NCI-H2171 treated with DMSO at 0.1 percent for 48 hours (cell line): ENCODE measurements at places on chromosomes 7 and 10.

GRCh38 chr10:3264161-3264761 lies 91.7 kb upstream of the PITRM1 start:
- DNase-seq: no peak

DNA sequence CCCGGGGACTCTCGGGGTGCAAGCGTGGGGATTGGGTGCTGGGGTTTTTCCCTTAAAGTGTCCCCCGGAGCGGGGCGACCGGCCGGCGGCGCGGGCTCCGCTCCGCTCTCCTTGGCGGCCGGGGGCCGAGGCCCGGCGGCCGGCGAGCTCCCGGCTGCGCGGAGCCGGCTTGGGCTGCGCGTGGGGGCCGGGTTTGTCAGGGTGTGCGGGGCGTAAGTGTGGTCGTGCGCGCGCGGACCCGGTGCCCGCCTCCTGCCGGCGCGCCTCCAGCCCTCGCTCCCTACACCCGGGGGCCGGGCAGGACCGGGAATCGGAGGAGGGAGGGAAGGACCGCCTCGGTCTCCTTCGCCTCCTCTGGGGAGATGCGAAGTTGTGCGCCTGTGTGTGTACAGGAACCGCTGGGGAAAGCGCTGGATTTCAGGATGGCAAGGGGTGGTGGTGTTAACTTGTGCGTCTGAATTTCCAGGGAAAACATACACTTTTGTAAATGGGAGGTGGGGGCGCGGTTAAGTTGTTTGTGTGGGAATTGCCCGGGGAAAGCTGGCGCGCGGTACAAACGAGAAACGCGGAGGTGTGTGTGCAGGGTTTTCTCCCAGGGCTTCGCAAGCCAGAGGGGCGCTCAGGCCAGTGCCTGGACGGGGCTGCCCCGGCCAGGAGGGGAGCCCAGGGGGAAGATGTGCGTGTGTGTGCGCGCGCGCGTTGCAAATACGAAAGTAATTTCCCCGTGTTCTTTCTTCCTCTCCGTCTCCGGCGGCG lies 737 bp downstream of the ZMIZ1 start:
- DNase-seq: peak; percentile 6

DNA sequence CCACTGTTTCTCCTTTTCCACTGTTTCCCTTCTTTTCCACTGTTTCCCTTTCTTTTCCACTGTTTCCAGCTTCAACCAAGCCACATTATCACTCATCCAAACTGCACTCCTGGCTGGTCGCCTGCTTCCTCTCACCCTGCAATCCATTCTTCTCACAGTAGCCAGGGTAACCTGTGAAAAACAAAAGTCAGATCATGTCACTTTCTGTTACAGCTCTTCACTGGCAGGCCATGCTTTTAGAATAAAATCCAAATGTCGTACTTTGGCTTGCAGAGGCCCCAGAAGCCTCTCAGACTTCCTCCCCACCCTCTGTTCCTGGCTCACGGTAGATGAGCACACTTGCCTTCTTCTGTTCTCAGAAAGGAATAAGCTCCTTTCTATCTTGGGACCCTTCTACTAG lies 33.9 kb downstream of the STARD3NL start:
- no peak for DNase-seq

DNA sequence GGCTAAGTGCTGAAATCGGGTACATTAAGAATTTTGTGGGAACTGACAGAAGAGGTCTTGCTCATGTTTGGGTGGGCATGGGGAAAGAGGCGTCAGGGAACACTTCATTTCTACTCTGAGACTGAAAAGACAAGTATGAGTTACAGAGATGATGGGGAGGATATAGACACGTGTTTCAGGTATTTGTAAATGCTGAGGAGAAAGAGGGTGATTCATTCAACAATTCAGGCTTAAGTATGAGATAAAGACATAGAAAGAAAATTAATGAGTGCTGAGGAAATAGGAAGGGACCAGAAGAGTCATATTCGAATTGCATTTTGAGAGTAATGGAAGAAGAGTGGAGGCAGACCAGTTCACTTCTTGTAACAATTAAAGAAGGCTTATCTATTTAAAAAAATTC lies 143.6 kb downstream of the HBP1 start:
- no peak for DNase-seq

- DNase-seq: no peak
Observed at GRCh38 chr10:33937036-33937730, 602.7 kb upstream of the NRP1 start.

GRCh38 chr7:2195400-2196246 lies 37.1 kb downstream of the MAD1L1 start:
- DNase-seq: peak; percentile 18

DNA sequence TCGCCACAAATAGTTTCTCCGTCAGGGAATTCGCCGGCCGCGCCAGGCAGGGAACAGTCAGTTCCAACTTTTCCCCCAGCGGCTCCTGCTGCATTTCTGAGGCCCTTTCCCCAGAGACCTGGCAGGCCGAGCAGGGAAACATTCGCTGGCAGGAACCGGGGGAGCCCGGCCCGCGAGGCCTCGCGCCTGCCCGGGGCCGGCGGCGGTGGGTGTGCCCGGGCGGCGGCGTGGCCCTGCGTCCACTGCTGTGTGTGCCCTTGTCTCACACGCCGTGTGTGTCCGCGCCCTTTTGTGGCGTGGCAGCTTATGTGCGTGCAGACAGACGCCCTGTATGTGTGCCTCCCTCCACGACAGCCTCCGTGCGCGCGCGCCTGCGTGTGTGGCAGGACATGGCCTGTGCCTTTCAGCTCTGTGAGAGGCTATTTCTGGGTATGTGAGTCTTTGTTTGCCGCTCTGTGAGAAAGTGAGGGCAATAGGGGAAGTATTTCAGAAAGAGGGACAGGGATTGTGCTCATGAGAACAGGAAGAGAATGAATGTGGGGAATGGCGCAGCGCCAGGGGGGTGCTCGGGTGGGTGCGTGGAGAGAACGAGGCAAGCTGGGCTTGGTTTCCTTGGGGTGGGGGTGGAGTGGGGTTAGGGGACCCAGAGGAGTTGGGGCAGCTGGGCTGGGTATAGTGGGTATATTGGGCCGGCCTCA lies 689 bp upstream of the SMARCD3 start:
- DNase-seq: no peak

DNA sequence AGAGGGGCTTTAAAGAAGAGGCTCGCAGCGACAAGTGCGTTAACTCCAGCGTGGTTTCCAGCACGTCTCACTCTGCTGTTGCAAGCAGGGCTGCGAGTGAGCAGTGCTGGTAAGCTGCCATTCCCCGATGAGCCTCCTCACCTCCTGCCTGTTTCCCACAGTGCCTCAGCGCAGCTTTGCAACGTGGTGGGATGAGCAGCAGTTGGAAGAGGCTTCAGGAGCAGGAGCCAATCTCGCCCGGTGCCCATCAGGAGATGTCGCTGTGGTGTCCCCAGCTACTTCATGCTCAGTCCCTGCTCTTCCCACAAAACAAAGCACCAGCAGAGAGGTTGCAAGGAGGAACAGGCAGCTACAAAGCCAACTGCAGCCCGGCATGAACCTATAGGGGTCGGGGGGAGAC lies 2.4 kb upstream of the ADARB2 start:
- no peak for DNase-seq
